Osteoblast (primary cell): ENCODE measurements at places on chromosomes 7 and 10. TPM values are rescaled to one million over a fixed set of nuclear protein-coding genes. Genes with fewer than 3 reads are reported as not detected.

Gene UCN3
- not detected in 2 replicates for total RNA-seq

Gene MMD2
- not detected in 2 replicates for total RNA-seq

Gene PPA1
- total RNA-seq: 200 and 219 TPM in 2 replicates

Gene NME8
- total RNA-seq: not detected in 2 replicates

Gene CPN1
- total RNA-seq: not detected in 2 replicates

Gene HKDC1
- total RNA-seq: 0.29 and 2.9 TPM in 2 replicates

Gene SLC26A3
- total RNA-seq: not detected in 2 replicates

Gene NPSR1
- total RNA-seq: not detected in 2 replicates

Gene NPY4R
- under 0.01 and 0.36 TPM in 2 replicates for total RNA-seq

Gene SPRN
- total RNA-seq: under 0.01 TPM in 2 replicates

Gene ZNF25
- 16.6 and 18.6 TPM in 2 replicates for total RNA-seq

Gene CPXM2
- under 0.01 and 0.36 TPM in 2 replicates for total RNA-seq

Gene CRHR2
- total RNA-seq: not detected in 2 replicates

Gene IGFBP1
- 0.59 and 4.0 TPM in 2 replicates for total RNA-seq

Gene TRIP6
- 115 TPM in 2 replicates for total RNA-seq

Gene TMEM26
- total RNA-seq: 6.5 and 10.3 TPM in 2 replicates

Gene SGMS1
- 60.4 and 68.0 TPM in 2 replicates for total RNA-seq

Gene PKD2L1
- total RNA-seq: not detected in 2 replicates

Gene LUC7L2
- total RNA-seq: 44.2 and 48.9 TPM in 2 replicates

Gene SPDYE9
- total RNA-seq: not detected in 2 replicates

Gene CUTC
- 11.8 and 13.8 TPM in 2 replicates for total RNA-seq

Gene GNAT3
- not detected in 2 replicates for total RNA-seq

Gene FAM237B
- not detected in 2 replicates for total RNA-seq

Gene SYT15
- total RNA-seq: under 0.01 TPM in 2 replicates

Gene SEM1
- 16.3 and 21.5 TPM in 2 replicates for total RNA-seq

Gene MINDY3
- 32.1 and 36.6 TPM in 2 replicates for total RNA-seq

Gene SSC4D
- 0.88 and 1.1 TPM in 2 replicates for total RNA-seq

Gene PYROXD2
- total RNA-seq: 11.6 and 12.4 TPM in 2 replicates

Gene APBB1IP
- total RNA-seq: 14.8 and 29.8 TPM in 2 replicates

Gene C10orf53
- total RNA-seq: not detected in 2 replicates
